ENCODE measurements at places on chromosomes 4 and X.

- no peak for DNase-seq
Observed at GRCh38 chr4:93403571-93403970, 425.0 kb upstream of the ATOH1 start.

- peak; percentile 72 for DNase-seq
Observed at GRCh38 chrX:12973561-12974304, 1.2 kb upstream of the TMSB4X start.

GRCh38 chr4:76307660-76308014 lies 1.1 kb downstream of the STBD1 start:
- no peak for DNase-seq

- DNase-seq: no peak
Observed at GRCh38 chr4:100168521-100168920, 21.7 kb downstream of the DDIT4L start.

DNA sequence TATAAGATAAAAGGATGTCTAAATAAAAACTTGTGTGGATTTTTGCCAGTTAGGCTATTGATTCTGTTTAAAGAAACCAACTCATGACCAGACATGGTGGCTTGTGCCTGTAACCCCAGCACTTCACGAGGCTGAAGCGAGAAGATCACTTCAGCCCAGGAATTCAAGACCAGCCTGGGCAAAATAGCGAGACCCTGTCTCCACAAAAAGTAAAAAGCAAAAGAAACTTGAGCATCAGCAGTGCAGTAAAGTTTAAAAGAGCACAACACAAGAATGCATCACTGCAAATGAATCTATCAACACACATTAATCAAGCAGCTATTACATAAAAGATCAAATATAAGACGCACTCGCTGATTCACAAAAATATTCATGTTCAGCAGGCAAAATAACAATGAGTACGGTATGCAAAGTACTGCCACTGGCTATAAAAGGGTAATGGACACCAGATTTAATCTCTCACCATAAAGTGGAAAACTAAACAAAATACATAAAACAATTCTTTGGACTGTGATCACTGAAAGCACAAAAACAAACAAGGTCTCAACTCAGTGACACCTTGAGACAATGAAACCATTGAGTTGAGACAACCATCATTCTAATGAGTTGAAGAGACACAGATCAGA lies 41.3 kb downstream of the LRBA start:
- no peak for DNase-seq

DNA sequence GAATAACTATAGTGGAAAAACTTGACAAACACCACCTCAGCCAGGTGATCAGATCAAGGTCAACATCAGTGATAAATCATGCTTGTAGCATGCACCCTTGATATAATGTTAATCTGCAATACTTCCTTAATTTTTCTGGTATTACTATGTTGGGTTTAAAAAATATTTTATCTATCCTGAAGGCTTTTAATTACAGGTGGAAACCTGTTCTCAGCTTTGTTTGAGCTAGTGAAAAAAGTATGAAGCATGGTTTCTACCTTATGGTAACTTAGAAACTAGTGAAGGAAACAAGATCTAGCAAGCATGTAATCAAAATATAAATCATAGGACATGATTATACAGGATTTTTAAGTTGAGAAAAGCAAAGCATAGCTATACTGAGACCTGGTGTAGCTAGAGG lies 26.6 kb downstream of the MAOA start:
- DNase-seq: no peak

- DNase-seq: peak; percentile 76
Observed at GRCh38 chr4:104494822-104495559, at the start of gene CXXC4. CXXC4 (minus strand) TSS chr4:104494894; CDS start chr4:104491802, 3,092 bp downstream.

- no peak for DNase-seq
Observed at GRCh38 chrX:108323751-108324150, 114.5 kb downstream of the COL4A6 start.

GRCh38 chr4:120749445-120750151 lies 172.9 kb downstream of the PRDM5 start:
- DNase-seq: peak; percentile 9

- DNase-seq: no peak
Observed at GRCh38 chr4:73392936-73393335, 11.2 kb upstream of the ALB start.

GRCh38 chrX:119573840-119574393 lies 446 bp upstream of the UBE2A start:
- no peak for DNase-seq

DNA sequence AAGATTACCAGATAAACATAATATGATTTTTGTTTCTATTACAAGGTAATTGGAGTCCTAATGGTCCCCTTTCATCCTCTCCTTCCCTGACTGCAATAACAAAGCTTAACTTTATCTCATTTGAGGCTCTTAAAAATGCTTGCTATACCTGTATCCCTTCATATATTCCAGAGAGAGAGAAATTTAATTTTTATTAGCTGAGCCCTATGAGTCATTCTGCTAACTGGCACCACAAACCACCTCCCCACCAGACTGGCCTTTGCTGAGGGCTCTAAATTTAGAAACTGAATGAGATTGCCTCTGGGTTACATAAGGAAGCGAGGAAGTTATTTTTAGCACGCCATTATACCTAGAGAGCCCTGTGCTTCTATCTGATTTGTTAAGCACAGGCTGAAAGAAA lies 27.4 kb downstream of the CBLL2 start:
- DNase-seq: peak; percentile 75

GRCh38 chr4:76226418-76226817 lies 12.8 kb upstream of the SCARB2 start:
- DNase-seq: no peak

- peak; percentile 2 for DNase-seq
Observed at GRCh38 chr4:149896432-149896831, 80.8 kb upstream of the IQCM start.

DNA sequence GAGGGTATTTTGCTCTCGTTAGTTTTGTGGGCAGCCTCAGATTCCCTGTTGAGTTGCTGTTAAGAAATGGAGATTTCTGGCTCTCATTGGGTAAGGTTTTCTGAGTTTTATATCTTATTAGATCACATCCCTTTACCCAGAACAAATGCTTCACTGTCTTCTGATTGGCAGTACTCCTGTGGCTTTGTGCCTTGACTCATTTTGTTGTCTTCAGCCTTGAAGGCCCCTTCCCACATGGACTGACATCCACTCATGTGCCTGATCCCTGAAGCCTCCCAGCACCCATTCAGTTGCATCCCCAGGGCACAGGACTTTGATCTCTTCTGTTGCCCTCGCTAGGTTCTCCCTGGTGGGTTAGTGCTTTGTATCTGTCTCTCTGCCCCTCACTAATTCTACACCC lies 10.4 kb downstream of the MED28 start:
- DNase-seq: no peak

- DNase-seq: no peak
Observed at GRCh38 chr4:134465417-134465816, 263.8 kb upstream of the PABPC4L start.

All from NCI-H1105 treated with DMSO at 0.1 percent for 48 hours (cell line).